ENCODE measurements at places on chromosomes 7 and 10.

DNA sequence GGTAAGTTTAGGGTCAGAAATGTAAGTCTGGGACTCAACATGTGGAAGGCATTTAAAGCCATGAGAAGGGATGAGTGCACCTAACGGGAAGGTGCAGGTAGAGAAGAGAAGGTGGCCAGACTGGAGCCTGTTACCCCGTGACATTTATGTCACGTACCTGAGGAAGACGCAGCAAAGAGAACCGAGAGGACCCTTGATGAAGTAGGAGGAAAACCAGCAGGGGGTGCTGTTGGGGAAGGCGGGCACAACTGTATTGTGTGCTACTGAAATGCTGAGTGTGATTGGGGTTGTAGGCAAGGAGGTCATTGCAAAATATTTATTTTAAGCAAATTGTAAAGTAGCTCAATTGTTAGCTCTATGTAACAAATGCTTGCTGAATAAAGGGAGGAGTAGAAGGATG, 338.2 kb upstream of the PRKCQ start:
- DNase-seq, result peak; percentile 72

- DNase-seq, result no peak
Measured at GRCh38 chr10:5423771-5424170, 11.4 kb downstream of the NET1 start.

DNA sequence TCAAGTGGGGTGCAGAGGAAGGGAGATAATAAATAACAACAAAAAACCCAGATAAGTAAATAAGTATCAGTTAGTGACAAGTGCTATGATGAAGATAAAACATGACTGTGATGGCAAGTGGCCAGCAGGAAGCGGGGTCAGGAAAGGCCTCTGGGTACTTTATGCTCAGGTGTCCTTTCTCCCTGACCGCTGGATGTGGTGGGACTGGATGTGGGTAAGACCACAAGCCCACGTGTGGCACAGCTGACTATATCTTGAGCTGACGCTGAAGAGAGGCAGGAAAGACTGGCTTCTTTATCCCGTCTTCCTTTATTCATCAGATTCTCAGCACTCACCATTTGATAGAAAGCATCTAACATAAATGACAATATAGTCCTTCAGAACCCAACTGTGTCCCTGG, 87.8 kb downstream of the CREB5 start:
- no peak for DNase-seq

GRCh38 chr10:124719213-124719851, 24.8 kb downstream of the FAM53B start:
- DNase-seq, result no peak

DNA sequence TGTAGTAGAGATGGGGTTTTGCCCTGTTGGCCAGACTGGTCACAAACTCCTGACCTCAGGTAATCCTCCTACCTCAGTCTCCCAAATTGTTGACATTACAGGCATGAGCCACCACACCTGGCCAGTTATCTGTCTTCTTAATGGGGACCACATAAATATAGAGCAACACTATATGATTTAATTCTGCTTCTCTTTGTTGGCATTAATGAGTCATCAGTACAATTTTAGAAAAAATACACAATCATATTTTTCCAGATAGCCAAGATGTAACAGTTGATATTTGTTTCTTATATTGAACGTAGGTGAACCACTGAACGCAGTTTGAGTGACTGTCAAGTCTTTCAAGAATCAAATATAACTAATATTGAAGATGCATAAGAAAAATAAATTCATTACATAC, 48.5 kb downstream of the LCOR start:
- DNase-seq, result no peak

- DNase-seq, result no peak
Measured at GRCh38 chr7:52406808-52407207, 628.6 kb upstream of the POM121L12 start.

DNA sequence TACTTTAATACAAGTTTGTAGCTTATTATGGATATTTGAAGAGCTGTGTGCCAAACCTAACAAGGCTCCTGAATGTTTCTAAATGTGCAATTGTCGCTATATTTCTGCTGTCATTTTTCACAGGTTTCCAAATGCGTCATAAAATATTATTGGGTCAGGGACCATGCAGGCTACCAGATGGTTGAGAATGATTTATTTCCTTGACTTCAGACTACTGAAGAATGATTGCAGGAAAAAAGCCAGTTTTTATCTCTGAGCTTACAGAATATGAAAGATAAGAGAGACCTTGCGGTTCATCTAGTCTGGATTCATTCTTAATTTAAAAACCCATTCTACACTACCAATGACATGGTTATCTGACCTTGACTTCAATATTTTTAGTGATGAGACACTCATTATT, 55.2 kb downstream of the TSPAN12 start:
- DNase-seq, result no peak

DNA sequence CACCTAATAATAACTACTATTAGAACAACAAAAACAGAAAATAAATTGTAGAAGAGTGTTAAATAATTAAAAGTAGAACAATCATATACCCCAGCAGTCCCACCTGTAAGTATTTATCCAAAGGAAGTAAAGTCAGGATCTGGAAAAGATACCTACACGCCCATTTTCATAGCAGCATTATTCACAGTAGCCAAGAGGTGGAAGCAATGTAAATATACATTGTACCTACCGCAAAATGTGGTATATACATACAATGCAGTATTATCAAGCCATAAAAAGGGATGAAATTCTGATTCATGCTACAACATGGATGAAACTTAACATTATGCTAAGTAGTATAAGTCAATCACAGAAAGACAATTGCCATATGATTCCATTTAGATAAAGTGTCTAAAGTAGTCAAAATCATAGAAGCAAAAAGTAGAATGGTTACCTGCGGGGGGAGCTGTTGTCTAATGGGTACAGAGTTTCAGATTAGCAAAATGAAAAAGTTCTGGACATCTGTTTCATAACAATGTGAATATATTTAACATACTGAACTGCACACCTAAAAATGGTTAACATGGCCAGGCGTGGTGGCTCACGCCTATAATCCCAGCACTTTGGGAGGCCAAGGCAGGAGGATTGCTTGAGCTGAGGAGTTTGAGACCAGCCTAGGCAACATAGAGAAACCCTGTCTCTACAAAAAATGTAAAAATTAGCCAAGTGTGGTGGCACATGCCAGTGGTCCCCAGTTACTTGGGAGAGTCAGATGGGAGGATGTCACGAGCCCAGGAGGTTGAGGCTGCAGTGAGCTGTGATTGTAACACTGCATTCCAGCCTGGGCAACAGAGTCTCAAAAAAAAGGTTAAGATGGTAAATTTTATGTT, 6.0 kb upstream of the TMED4 start:
- peak; percentile 35 for DNase-seq

- DNase-seq, result no peak
Measured at GRCh38 chr10:104322416-104322782, 15.9 kb downstream of the ITPRIP start.

DNA sequence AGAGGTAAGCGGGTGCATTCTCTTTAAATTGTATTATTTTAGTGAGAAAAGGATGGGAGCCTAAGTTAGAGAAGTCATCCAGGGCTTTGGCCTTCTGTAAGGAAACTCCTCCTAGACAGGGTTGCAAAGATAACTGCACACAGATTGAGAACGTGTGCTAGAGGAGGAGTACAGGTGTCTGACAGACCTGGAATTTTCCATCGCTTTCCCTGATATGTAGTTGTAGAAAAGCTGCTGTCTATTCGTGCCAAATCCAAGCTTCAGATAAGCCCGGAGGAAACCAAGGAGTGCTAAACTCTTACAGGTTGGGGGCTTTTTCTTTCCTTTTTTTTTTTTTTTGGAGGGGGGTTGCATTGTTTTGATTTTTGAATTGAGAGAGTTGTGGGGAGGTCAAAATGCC, 23.1 kb downstream of the LRRC4 start:
- no peak for DNase-seq

GRCh38 chr7:42991024-42991423, 58.8 kb downstream of the MRPL32 start:
- no peak for DNase-seq

GRCh38 chr10:22325272-22326144, 4.6 kb downstream of the BMI1 start:
- DNase-seq, result no peak

GRCh38 chr7:107327986-107328569, 141.8 kb upstream of the GPR22 start:
- no peak for DNase-seq

DNA sequence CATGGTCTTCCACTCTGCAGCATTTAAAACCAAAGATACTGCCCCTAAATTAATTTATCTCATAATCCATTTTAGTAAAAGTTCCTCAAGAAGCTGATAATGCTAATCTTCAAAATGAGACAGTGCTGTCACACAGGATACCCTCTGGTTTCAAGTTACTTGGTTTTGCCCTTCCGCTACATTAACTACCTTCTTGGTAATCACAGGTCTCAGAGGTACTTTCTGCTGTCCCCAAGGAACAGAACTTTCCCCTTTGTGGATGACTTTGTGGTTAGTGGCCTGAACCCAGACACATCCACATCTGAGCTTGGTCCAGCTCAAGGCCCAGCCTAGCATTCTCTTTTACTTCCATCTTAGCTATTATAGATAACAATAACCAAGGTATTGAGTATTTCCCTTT, 88.8 kb upstream of the TMEM26 start:
- DNase-seq, result no peak

GRCh38 chr10:75197906-75198305, 12.7 kb upstream of the VDAC2 start:
- no peak for DNase-seq

DNA sequence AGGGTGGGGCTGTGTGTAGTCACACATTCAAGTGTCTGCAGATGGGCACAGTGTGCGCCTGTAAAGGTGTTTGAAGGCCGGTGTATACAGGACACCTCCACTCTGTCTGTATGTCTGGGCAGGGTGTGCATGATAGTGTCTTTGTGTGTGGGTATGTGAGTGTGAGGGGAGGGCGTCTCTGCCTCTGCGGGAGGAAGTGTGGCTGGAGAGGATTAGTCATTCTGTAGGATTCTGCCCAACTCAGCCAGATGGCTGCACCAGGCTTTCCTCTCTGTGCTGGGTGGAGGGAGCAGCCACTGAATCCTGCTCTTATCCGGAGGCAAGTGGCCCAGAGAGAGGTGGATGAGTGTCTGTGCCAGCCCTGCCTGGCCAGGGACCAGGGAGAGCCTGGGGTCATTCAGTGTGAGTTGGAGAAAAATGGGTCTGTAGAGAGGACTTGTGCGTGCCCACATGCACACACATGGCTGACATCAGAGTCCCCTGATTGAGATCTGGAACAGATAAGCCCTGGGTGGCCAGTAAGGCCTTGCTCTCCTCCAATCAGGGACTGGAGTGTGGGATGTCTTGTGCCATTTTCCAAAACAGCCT, 1.7 kb downstream of the SFXN3 start:
- DNase-seq, result peak; percentile 40
